ENCODE measurements at places on chromosomes 1 and 21.

DNA sequence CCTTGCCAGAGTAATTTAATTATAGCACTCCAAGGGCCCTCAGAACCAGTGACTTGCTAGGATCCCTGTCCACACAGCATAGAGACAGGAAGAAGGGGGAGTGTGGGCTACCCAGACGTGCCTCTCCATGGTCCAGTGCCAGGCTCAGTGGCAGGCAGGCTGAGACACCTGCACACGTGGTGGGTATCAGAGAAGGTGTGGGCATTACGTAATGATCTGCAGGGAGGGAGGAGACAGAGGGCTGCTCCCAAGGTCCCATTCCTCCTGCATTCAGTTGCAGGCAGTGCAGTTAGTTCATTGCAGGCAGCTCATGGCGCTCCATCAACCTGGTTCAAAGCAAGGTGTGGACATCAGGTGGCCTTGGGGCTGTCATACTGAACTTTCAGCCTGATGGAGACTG, 49.9 kb downstream of the C8B start:
- DNase-seq, result no peak

DNA sequence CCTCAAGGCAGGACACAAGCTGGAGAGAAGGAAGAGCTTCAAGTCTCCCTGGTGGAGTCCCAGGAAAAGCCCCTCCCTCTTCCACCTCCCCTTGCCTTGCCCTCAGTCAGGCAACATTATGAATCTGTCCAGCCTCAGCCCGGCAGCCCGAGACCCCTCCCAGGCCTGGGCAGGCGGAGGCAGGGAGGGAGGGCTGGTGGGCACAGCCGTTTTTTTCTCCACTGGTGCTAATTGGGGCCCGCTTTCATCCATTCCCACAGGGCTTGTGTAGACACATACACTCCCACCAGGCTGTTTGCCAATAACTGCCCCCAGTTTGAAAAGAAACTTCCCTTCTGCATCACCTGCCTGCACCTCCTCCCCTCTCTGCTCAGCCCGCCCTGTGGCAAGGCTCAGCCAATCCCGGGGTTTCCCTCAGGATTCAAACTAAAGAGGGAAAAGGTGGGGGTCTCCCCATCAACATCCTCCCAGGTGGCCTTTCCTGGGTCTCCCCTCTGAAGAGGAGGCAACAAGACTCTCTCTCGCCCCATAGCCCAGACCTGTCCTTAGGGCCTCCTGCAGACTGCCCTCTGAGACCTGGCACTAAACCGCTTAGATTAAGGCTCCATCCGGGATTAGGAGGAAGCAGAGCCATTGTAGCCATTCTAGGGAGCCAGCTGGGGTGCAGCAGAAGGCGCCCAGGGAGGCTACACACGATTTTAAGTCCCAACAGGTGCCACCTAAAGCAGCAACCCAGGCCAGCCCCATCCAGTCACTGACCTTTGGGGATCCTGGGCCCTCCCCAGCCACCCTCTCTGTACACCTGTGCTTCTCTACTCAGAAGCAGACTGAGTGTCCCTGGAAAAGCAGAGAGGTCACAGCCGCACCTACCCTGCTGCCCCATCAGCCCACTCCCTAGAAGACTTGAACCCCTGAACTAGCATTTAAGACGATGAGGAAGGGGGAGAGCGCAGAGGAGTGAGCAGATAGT, 3.5 kb downstream of the IGSF9 start:
- DNase-seq, result no peak

- no peak for DNase-seq
These were observed 116.2 kb upstream of the FGGY start for GRCh38 chr1:59180735-59181134.

DNA sequence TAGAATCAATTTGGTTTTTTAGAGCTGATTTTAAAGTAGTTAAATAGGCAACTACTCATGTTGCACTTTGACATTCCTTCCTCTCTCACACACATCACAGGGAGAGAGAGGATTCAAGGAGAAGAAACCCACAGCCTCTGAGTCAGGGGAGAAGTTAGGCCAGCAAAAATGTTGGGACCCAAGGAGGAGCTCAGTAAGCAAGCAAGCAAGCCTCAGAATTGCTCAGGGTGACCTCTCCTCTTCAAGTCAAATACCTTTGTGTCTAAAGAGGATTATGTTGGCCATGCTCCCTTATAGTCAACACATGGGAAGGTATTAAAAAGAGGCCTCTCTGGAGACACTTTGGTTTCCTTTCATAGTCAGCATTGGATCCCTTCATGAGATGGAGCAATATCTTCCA, 80.5 kb upstream of the WARS2 start:
- no peak for DNase-seq

GRCh38 chr1:9406111-9406510, 113.4 kb downstream of the SPSB1 start:
- no peak for DNase-seq

DNA sequence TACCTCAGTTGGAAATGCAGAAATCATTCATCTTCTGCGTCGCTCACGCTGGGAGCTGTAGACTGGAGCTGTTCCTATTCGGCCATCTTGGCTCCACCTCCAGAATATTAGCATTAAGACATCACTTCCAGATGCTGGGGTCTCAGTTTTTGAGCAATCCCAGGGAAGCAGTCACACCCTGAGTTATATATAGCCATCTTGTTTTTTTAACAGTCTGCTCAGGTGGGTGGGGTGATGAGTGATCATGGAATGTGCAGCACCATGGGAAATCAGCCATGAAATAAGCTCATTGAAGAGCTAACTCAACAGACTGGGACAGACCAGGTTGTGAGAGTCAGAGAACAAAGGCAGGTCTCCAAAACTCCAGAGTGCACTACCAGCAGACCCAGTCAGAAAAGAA, 27.0 kb upstream of the HMGB4 start:
- DNase-seq, result no peak

GRCh38 chr1:248047008-248047407, 372 bp downstream of the OR2L3 start:
- no peak for DNase-seq

DNA sequence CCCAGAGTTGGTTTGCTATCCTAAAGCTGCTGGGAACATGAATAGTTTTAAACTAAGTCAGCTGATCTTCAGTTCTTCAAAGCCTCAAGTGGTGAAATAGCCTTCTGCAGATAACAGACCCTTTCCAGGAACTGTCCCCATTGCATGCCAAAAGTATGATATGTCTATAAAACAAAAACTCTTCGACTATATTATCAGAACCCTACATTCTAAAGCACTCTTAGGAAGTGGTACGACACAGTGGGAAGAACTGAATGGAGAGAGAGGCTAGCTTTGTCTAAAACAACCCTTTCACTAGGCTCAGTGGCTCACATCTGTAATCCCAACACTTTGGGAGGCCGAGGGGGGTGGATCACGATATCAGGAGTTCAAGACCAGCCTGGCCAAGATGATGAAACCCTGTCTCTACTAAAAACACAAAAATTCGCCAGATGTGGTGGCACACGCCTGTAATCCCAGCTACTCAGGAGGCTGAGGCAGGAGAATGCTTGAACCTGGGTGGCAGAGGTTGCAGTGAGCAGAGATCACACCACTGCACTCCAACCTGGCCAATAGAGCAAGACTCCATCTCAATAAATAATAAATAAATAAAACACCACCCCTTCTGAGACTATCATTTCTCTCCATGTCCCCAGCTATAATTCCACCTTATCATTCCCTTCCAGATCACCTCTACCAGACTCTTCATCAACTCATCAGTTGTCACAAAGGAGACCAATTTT, 2.2 kb upstream of the FRRS1 start:
- no peak for DNase-seq

DNA sequence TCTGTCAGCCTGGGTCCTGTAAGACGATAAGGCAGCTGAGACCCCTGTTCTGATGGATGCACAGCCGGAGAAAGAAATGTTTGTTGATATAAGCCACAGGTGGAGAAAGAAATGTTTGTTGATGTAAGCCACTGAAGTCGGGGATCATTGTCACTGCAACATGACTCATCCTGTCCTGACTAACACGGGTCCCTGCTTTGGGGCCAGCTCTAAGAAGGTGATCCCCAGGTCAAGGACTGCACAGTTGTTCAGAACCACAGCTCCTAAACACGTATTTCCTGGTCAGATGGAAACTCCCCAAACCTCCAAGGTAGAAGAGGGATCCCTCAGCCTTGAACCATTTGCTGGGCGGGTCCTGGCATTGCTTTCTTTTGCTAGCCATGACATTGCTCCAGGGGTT, 86.4 kb upstream of the IGSF21 start:
- no peak for DNase-seq

All from cortex of kidney (tissue), 1 donor.